ENCODE measurements at places on chromosomes 3 and 15.

DNA sequence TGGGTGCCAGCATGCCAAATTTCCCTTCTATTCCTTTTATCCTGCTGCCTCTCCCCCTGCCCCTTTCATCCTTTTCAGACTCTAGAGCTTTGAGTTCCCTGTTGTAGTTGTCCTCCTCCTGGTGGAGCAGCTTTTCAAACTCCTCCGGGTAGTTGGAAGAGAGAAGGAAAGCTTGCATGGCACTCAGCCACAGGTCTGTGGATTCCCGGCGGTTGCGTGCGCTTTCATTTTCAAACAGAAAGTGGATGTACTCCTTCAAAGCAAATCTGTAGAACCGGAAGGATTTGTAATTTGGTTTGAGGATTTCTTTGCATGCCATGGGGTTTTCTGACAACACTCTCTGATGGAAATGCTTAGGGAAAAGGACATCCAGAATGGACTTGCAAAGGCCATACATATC is 68.1 kb upstream of the DCLK3 start:
- DNase-seq: no peak

- DNase-seq: no peak
Measured at GRCh38 chr3:47573190-47574172, 5.2 kb downstream of the CSPG5 start.

- peak; percentile 40 for DNase-seq
Measured at GRCh38 chr15:39602143-39602542, 21.3 kb downstream of the THBS1 start.

GRCh38 chr15:96693990-96694517 is 363.6 kb downstream of the NR2F2 start:
- DNase-seq: no peak

DNA sequence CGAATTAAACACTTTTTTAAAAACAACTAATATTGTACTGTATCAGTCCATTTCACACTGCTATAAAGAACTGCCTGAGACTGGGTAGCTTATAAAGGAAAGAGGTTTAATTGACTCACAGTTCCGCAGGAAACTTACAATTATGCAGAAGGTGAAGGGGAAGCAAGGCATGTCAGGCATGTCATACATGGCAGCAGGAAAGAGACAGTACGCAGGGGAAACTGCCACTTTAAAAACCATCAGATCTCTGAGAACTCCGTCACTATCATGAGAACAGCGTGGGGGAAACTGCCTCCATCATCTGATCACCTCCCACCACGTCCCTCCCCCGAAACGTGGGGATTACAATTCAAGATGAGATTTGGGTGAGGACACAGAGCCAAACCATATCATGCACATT is 162.8 kb upstream of the TPM1 start:
- no peak for DNase-seq

GRCh38 chr15:89002281-89002761 is 85.9 kb upstream of the ABHD2 start:
- DNase-seq: peak; percentile 18

DNA sequence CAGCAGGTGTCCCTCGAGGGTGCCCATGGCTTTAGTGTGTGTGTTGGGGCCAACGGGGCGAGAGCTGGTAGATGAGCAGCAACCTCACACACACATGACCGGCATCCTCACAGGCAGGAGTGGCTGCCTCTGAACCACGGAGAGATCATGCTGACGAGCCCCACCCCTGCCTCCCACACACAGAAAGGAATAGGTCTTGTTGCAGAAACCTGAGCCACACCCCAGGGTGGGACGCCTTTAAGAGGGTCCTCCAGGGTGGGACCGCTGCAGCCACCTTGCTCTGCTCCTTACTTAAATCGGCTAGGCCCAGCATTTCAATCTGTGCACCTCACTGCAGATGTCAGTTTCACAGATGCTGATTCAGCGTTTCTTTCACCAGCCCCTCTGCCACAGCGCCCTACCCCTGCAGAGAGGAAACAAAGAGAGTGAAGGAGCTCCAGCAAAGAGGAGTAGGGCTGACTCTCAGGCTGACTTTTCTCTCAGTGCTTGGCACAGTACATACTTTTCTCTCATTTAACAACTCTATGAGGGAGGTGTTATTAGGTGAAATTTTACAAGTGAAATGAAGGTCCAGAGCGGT is 61.2 kb upstream of the EPHB3 start:
- no peak for DNase-seq

- DNase-seq: no peak
Measured at GRCh38 chr15:78077871-78078210, 330 bp upstream of the TBC1D2B start.

DNA sequence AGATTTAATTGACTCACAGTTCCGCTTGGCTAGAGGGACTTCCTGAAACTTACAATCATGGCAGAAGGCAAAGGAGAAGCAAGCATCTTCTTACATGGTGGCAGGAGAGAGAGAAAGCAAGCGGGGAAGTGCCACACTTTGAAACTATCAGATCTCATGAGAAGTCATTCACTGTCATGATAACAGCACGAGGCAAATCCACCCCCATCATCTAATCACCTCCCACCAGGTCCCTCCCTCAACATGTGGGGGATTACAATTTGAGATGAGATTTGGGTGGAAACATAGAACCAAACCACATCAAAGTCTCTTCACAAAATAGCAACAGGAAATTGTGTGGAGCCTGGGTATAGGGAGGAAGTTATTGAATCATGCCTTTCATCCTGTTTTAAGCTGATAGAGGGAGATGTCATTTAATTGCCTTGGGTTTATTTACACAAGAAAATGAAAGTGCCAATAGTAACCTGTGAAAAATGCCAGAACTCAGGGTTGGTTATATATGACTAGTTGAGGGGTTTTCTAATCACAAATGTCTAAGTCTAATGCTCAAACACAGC is 624.8 kb upstream of the LMCD1 start:
- DNase-seq: no peak

Data from HepG2 (cell line).